Activated T-helper 1 cell treated with Interleukin-2 at 50 U/mL for 16 hours (primary cell): ENCODE measurements at places on chromosomes 3 and 15.

DNA sequence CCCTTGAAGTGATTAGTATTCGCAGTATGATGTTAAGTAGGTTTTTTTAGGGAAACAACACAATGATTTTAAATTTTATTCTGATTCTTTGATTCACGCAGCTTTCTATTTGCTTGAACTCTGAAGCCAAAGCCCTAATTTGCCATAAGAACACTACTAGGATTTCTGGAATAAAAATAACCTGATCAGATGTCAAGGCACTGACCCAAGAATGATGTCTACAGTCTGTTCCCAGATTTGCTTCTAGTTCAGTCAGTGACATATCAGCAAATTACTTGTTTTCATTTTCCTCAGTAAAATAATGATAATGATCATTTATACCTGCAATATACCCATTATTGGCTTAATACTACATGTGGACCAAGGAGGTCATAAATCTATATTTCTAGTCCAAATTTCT lies 179.5 kb upstream of the EIF1B start:
- no peak for DNase-seq

DNA sequence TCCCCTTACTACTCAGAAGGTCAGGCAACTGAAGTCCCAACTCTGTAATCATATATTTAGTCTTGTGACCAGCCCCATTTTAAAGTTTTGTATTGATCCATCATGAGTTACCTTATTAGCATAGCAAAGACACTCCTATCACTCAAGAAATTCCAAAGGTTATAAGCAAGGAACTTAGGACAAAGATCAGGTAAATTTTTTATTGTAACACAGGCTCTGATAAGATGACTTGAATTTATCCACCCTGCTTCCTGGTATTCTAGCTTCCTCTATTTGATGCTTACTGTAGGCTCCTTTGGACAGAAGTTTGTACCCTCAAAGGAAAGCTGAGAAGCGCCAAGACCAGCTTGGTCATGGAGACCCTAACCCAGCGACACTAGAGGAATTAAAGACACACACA lies 8.2 kb upstream of the NDN start:
- DNase-seq: no peak

GRCh38 chr15:93694033-93694432 lies 537.3 kb upstream of the MCTP2 start:
- DNase-seq: no peak

DNA sequence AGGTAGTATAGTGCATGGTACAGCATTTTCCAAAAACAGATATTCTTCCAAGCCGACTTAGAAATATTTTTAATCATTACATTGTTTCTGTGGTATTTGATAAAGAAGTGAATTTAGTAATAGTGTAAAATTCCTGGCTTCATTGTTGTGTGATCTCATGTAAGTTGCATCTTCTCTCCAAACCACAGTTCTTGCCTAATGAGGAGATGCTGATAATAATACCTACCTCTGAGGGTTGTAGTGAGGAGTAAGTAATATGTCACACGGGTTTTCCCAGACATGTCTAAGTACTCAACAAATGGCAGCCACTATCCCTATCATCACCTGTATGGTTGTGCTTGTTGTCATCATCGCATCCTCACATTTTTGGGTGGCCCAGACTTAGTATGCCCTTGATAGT lies 167.3 kb downstream of the SLCO3A1 start:
- no peak for DNase-seq

DNA sequence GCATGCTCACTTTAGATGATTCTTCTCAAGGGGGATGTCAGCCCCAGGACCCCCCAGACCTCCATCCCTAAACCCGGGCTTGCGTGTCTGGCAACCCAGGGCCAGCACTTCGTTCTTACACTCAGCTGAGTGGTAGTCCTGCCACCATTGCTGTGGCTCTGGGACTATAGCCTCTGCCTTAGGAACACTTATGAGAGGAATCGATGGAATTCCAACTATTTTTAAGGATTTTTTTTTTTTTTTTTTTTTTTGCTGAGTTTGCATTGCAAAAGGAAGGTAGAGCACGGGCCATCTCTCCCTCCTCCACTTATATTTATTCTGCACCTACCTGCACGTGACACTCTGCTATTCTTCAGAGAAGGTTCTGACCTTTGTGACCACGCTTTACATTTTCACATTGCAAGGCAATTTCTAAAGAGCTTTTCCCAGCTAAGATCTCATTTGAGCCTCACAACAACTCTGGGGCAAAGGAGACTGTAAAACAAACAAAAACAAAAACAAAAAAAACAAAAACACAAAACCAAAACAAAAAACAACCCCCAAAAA lies 113.9 kb downstream of the LPP start:
- DNase-seq: no peak

- no peak for DNase-seq
Measured at GRCh38 chr15:68285259-68285980, 7.9 kb downstream of the FEM1B start.

- no peak for DNase-seq
Measured at GRCh38 chr15:77541421-77542181, 91.1 kb downstream of the LINGO1 start.

DNA sequence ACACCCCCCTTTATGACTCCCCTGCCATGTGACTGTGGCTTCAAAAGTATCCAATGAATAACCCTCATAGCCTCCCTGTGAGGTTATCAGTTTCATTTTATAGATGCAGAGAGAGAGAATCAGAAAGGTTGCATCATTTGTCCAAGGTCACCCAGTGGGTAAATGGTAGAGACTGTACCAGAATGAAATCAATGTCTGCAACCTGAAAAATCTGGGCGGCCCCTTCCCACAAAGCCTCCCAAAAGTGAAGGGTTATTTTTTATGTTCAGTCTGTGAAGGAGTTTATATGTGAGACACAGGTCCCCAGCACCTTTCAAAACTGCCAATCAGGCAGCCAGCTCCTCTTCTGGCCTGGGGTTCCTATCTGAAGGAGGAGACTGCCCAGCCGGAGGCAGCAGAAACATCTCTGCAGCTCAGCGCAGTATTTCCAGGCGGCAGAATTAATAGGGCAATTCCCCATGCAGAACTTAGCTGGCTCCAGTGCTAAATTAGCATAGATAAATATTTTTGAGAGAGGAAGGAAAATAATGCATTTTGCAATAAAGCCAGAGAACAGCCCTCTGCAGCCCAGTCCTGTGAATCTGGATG lies 130.8 kb upstream of the PRR20G start:
- no peak for DNase-seq

- no peak for DNase-seq
Measured at GRCh38 chr3:22121068-22121701, 370.2 kb upstream of the ZNF385D start.

DNA sequence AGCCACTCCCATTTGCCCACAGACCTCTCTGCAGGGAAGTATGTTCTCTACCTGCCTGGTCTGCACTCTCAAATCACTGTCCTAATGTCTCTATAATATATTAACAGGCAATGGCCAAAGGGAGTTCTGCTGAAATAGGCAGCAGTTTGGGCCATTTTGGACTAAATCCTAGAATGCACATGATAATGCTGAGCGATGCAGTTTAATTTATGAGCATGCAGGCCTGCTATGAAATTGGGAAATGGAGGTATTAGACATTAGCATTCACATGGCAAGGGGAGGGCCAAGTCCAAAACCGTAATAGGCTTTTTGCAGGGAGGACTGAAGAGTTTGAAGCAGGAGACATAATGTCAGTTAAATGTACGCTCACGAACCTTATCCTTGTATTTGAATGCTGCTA lies 31.3 kb downstream of the NMNAT3 start:
- no peak for DNase-seq

DNA sequence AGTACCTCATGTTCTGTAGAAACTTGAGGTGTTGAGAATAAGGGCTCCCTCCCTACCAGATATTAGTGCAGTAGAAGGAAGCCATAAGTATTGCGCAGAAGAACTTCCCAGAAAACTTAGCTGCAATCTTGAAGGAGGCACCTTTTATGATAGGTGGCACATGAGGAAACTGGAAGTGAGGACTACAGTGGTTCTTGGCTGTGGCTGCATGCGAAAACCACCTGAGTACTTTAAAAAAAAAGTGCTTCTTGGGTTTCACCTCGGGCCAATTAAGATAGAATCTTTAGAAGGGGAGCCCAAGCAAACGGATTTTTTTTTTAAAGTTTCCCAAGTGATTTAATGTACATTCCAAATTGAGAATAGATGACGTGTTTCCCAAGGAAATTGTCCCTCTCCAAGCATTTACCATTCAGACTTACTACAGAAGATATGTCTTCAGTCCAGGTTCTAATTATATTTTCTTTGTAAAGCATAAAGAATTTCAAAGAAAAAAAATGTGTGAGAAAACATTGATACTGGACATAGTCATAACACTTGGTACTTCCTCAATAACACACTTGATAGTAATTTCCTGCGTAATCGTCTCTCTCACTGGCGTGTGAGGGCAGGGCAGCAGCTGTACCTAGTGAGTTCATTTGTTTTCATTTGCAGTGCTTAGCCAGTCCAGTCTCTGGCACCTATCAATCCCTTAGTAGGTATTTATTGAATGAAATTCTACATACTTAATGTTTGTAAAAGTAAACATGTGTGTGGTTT lies 12.3 kb upstream of the NR1I2 start:
- DNase-seq: no peak

- no peak for DNase-seq
Measured at GRCh38 chr15:37135225-37135624, 34.9 kb upstream of the MEIS2 start.

DNA sequence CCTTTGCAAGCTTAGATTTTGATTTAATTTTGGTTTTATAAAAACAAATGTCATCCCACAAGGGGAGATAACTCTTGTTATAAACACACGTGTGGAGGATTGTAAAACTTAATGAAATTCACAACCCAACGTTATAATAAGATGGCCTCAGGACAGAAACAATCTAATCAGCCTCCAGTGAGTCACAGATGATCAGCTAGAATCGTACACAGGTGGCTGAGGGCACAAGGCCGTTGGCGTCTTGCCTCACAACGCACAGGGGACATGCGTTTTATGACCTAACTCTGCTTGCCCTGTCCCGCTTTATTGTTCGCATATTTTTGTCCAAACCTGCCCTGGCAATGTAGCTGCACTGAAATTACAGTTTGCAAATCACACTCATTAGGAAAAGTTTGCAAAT lies 121.9 kb upstream of the PDZRN3 start:
- no peak for DNase-seq

DNA sequence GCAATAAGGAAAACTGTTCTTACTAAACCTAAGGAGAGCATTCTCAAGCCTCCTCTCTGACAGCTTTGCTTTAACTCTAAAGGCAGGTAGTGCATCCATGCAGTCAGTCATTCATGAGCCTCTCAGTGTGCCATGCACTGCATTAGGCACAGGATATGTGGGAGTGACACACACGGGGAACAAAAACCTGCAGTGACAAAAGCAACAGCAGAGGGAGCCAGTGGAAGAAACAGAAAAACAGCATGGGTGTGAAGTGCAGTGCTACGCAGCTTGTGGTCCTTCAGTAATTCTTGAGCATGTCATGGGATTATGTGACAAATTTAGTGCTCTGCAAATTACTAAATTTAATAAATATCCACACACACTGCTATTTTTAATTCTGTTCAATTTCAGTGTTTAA lies 230.7 kb downstream of the BBX start:
- DNase-seq: no peak

- DNase-seq: no peak
Measured at GRCh38 chr3:62548528-62549205, 175.3 kb upstream of the FEZF2 start.

DNA sequence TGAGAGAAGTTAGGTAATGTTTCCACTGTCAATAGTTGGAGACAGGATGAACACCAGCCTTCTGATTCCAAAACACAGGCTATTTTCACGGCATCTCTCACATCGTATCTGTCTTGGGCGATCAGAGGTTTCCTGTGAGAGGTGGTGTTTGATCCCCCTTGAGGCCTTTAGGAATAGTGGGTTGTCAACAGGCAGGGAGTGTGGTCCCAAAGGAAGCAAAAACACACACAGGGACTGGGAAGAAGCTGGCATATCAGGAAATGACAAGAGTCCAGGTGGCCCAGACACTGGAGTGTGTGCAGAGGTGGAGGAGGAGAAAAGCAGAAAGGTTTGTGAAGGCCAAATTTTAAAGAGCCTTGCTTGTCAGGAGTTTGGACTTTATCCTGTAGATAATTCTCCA lies 6.6 kb upstream of the MAGEF1 start:
- no peak for DNase-seq

DNA sequence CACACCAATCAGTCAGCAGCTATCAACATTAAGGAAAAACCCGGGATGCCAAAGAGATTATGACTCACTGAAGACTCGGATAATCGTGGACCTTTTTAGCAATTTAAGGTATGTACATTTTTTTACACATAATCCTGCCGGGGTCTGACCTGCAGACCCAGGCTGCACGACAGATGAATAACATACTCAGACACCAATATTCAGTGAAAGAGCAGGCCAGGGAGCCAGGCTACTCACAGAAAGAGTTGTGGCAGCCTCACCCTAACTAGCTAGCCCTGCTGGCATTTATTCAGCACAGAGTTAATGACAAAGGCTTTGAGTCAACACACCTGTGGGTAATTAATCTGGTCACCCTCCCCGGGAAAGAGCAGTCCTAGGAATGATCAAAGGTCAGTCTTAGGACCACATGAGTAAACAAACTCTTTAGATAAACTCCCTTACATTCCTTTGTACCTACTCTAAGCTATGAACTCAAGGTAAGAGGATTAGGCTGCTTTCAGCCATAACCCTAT lies 727.5 kb downstream of the TBL1XR1 start:
- DNase-seq: no peak

DNA sequence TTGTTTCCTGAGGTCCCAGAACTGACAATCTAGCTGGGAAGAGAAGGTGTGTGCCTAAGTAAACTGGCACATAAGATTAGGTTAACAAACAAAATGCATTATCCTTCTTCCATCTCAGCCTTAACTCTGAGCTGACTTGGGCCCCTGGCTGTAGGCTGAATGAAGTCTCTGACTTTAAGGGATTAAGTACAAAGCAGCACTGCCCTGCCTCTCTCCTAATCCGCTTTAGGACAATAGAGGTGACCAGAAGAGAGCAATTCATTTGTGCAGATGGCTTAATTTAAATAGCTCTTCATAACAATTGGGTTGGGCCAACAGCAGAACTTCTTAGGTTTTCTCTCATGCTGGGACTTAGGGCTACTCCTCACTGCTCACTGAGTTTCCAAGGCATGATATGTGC lies 181.6 kb upstream of the SOX14 start:
- DNase-seq: no peak

DNA sequence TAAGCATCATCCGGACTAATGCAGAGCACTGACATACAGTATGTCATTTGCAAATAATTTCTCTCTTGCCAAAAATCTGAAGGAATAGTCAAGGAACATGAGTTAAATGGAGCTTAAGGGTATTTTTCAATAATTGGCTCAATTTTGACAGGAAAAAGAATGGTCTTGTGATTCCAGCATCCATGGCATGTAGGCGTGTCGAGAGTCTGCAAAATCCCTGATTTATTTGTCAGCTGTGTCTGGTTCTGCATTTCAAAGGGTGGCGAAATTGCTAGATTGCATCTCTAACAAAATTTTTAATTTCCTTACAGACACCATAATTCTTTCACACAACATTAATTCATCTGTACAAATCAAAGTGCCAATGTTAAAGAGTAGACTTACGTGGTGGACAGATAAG lies 65.4 kb upstream of the TBC1D23 start:
- DNase-seq: no peak
